ENCODE measurements at places on chromosomes 3 and 15. TPM values are rescaled to one million over a fixed set of nuclear protein-coding genes. Genes with fewer than 3 reads are reported as not detected.

The TM2D3 gene
- total RNA-seq: 30.0 TPM

The SLC9C1 gene
- total RNA-seq: 2.2 TPM

The SEC22C gene
- 63.8 TPM for total RNA-seq

The PTH1R gene
- total RNA-seq: 2.1 TPM

DNA sequence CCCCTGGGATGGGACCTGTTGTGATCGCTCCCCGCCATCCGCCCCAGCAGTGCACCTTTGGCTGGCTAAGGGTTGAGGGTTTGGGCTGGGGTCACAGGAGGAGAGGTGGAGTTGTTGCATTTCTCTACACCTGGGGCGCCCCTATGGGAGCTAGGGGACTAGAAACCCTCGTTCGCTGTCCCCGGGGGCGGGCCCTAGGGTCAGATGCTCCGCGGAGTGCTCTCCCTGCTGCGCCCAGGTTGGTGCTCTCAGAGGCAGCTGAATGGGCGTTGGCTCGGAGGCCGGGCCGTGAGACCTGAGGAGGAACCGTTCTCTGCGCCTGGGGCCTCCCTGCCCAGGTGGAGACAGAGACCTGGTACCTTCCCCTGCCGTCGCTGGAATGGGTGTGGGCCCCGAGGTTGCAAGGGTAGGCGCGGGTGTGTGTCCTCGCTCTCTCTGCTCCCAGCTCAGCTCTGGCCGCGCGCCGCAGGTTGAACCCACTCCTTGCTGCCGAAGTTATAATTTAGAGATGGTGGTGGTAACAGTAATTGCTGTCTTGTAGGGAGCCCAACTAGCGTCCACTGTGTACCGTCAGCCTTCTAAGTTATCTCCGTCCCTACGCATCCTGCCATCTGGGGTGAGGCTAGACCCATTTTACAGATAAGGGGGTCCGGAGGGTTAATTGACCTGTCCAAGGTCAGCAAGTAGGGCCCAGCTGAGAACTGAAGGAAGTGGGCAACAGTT lies 965 bp downstream of the FLNB start:
- no peak for DNase-seq

- peak; percentile 66 for DNase-seq
Observed at GRCh38 chr3:111874177-111874820, 15.2 kb downstream of the PHLDB2 start.

DNA sequence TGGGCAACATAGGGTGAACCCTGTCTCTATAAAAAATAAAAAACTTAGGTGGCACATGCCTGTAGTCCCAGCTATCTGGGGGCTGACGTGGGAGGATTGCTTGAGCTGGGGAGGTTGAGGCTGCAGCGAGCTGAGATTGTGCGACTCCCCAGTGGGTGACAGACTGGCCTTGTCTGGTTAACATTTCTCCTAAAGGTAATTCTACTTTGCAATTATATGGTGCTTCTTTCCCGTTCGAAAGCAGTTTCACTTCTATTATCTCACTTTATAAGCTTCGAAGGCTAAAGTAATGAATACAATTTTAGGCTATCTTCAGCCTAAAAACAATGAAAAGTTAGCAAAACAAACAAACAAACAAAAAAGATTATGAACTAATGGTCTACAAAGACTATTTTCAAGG lies 35.3 kb downstream of the COMMD2 start:
- no peak for DNase-seq

- DNase-seq: no peak
Observed at GRCh38 chr3:60707452-60708020, 543.7 kb downstream of the FHIT start.

DNA sequence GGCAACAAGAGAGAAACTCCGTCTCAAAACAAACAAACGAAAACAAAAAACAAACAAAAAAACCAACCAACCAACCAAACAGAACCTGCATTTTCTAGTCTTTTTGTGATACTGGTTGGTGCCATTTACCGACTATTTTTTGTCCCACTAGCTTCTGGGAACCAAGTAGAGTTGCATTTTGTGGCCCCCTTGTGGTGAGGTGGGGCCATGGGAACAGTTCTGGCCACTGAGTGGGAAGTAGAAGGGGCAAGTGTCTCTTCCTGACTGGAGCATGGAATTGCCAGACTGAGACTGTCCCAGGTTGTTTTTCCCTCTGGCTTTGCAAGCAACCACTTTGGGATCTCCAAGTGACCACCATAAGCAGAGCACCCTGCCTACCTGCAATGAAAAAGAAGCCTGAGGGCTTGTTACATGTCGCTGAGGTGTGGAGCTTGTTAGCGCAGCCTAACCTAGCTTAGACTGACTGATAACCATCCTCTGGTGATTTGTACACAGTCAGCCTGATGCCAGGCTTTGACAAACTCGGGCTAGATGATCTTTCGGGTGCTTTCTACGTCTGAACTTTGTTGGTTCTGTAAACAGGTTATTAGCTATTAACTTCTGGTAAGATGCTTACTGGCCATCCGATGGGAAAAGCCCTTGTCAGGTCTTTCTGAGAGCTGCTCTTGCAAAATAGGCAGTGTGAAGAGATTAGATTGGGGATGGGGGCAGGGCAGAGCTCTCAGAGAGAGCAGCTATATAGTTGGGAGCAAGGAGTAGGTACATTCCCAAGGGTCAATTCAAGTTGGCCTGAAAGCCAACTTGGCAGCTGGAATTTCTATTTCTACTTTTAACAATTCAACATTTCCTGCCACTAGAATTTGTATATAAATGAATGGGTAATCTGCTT lies 172.2 kb downstream of the SSR3 start:
- DNase-seq: no peak

DNA sequence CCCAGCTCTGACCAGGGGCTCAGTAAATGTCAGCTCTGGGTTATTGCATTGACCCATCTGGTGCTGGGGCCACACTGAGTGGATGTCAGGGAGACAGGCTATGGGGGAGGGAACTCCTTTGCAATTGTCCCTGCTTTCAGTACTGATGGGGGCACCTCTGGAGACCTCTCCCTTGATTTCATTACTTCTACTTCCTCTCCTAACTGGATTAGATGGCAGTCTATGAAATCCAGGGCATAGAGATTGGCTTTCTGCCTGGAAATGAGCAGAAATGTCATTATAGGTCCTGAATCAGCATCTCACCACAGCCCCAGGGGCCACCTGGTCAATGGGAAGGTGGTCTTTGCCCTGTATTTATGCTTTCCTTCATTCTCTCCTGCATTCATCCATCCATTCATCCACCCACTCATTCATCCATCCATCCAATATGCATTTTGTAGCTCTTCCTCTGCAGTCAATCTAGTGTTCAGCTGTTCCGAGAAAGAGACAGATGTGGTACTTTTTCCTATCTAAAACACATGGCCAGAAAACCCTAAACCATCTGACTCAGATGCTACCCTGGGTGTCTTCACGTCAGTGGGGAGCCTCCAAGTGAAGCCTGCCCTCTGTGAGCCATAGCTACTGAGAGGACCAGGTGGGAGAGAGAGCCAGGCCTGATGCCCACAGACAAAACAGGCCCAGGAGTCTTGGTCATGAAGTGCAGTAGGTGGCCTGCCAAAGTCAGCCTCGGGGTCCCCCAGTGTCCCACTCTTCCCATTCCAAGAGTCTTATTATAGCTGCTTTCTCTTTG lies 57.1 kb downstream of the CCDC33 start:
- no peak for DNase-seq

GRCh38 chr3:127990461-127990860 lies 61.8 kb upstream of the SEC61A1 start:
- DNase-seq: no peak

- no peak for DNase-seq
Observed at GRCh38 chr15:41160639-41161315, 44.7 kb upstream of the INO80 start.
